ENCODE measurements at places on chromosomes 2 and 18.

DNA sequence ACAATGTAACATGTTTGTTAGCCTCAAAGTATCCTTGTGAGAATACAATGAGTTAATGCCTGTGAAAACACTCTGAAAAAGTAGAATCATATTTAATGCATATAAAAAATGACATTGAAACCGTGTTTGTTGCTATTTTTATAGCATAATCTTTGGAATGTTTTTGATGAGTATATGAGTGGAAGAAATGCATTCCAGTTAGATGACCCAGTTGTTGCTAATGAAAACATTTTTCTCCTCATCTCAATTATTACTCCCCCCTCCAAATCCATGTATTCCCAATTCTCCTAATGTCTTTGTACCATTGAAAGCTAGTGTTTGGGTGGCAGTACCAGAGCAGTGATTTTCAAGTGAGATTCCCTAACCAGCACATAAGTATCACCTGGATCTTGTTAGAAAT lies 67.1 kb upstream of the DSEL start:
- no peak for DNase-seq

DNA sequence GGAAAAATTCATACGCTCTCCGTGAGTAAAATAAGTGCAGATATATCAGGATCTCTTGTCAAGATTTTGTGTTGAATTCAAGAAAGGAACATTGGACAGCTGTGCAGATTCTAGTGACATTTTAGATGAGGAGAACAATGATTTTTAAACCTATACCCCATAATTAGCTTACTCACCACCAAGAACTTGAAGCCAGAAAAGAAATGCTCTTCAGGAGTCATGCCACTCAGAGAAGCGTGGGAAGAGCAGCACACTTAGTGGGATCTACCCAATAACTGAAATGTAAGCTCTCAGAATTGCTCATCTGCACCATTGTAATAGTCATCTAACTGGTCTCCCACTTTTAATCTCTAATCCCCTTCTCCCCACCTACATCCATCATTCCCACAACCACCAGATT lies 9.2 kb upstream of the ERMN start:
- DNase-seq = no peak

DNA sequence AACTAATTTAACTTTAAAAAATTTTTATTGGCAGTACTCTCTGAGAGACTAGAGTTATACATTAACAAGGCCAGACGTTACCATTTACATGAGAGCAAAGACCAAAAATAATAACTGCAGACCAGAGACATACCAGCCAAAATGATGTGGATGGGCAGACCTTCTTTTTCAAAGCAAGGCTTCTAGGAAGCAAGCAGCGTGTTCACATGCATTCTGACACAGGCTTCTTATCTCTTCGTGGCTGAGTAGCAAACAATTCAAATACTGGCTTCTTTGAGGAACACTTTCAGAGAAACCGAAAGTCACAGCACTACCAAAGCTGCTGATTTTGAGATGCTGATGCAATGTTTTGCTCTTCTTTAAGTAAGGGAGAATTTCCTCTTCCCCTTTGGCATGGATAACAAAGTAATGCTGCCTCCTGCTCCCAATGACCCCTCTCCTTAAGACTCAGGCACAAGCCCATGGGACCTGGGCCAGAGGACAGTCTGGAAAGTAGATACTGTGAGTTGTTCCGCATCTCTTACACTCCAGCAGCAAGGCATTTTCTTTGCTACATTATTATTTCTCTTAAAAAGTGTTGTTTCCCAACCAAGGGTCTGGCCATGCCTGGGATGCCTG lies 181.9 kb downstream of the MREG start:
- DNase-seq = no peak

DNA sequence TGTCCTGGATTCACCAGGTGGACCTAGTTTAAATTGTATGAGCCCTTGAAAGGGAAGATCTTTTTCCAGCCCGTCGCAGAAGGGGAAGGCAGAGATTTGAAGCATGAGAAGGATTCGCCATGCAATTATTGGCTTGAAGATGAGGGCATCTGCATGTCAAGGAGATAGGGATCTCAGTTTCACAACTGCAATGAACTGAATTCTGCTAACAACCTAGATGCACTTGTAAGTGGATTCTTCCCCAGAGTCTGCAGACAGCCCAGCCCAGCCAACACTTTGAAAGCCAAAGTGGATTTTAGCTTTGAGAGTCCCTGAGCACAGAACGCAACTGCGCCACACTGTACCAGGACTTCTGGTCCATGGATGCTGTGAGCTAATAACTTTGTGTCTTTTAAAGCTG lies 286.0 kb downstream of the TSN start:
- no peak for DNase-seq

GRCh38 chr18:8661754-8662559 lies 43.4 kb upstream of the MTCL1 start:
- no peak for DNase-seq

GRCh38 chr2:11753886-11754699 lies 7.7 kb downstream of the LPIN1 start:
- no peak for DNase-seq

DNA sequence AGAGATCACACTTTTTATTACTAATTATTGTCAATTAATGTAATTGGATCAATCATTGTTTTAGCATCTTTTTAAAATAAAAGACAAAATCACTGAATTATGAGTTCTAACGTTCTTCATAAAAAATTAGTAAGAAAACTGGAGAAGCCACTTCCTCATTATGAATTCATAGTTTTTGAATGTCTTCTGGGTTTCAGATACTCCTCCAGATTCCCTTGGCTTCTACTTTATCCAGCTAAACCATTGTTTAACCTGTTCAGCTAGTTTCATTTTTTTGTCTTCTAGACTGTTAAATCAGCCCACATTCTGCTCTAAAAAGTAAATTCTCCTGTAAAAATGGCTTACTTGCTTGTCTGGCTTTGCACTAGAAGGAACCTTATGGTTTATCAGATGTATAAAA lies 753.4 kb upstream of the ACVR2A start:
- DNase-seq = no peak

DNA sequence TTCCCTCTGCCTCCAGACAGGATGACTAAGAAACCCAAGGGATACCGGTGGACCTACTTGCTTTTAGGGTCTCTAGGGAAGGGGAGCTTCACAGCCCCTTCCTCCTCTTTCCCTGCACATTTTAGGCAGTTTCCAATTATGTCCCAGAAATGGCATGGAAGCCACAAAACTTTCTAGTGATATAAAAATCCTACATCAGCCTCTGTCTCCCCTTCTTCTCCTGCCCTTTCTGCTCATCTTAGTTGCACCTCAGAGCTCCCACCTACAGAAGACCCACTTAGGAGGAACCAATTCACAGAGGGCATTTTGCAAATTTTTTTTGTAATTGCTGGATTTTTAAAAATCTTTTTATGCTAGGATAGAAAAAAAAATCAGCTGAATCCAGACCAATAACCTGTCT lies 263.1 kb downstream of the TNS1 start:
- DNase-seq = no peak

- DNase-seq = no peak
These were observed 14.6 kb downstream of the FHL2 start for GRCh38 chr2:105384216-105384615.

DNA sequence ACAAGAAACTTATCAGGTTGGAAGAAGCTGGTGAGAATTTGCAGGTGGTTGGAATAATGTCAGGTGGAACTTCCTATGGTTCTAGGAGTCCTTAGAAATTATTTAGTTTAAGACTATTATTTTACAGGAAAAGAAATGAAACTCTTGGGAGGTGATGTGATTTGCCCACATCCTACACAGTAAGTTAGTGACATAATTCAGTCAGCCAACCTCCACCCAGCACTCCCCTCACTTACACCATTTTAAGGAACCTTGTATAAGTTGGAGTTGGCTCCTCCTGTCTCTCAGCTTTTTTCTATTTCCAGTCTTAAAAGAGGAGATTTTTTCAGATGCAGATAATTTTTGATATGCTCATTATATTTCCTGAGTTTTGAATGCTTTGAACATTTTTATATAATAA lies 86.4 kb downstream of the SKA1 start:
- DNase-seq = no peak

- no peak for DNase-seq
These were observed 11.9 kb downstream of the SLC14A2 start for GRCh38 chr18:45627204-45627526.

DNA sequence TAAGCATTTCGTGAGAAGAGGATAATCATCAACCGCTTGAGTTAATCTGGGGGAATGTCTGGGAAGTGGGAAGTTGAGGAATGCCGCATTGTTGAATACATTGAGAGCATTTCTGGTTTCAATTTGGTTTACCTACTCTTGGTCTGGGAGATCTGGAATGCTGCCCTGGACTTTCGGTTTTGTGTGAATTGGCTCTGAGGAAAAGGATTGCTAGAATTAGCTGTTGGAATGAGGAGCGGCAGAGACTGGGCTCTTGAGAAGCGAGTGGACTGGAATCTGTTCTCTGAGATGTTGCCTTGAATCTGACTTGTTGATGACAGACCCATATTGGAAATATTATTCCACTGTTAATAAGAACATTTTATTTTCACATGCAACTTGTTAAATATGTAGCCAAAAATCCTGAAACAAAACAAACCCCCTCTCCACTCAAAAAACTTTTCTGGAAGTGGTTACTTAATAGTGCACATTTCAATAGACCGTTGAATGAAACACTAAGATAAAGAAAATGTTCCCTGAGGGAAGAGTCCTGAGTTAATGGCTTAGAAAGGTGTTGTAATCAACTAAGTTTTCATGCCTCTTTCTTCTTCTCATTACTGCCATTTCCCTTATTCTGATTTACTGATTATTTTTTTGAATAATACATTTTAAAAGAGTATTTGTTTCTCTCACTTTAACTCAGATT lies 50.8 kb downstream of the PTPRM start:
- no peak for DNase-seq

- no peak for DNase-seq
These were observed 87.7 kb downstream of the TGOLN2 start for GRCh38 chr2:85240055-85240454.

- no peak for DNase-seq
These were observed 92.3 kb downstream of the HS1BP3 start for GRCh38 chr2:20558391-20559150.

DNA sequence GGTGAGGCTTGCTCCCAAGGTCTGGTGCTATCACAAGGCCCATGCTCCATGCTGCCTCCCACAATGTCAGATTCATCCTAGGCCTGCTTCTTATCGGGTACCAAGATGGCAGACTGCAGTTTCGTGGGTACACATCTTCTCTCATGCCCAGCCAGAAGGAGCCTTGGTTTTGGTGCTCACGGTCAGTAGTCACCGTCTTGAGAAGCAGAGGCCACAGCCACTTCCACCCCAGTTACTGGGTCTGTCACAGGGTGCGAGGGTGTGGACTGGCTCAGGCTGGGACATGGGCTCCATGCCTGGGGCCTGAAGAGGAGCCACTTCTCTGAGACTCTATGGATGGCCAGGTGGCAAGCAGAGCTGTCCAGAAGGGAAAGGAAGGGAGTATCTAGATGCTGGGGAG lies 178.8 kb upstream of the HS6ST1 start:
- no peak for DNase-seq

GRCh38 chr2:172968061-172968469 lies 107.6 kb upstream of the MAP3K20 start:
- DNase-seq = no peak

DNA sequence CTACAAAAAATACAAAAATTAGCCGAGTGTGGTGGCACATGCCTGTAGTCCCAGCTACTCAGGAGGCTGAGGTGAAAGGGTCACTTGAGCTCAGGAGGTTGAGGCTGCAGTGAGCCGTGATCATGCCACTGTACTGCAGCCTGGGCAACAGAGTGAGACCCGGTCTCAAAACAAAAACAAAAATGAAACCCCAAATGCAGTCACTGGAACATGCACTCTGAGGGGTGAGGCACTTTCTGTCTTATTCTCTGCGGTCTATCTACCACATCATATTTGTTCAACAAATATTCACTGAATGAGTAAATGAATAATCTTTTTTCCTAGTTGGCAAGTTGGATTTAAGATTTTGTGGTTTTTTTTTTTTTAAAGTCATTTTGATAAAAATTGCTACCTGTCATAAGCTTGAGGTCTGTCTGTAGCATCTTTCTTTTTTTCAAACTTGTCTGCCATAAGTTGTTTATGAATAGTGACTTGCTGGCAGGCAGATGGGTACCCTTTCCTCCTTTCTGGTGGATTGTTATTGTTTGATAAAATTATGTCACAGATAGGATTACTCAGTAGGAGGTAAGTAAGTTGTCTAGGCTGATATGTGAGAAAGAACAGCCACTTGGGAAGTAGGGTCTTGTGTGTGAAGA lies 11.8 kb downstream of the CHRNA1 start:
- DNase-seq = no peak

- DNase-seq = no peak
These were observed 21.1 kb downstream of the NFE2L2 start for GRCh38 chr2:177243476-177243875.

Data from 8988T (cell line).